Omental fat pad (tissue), 4 donors: ENCODE measurements at places on chromosomes 16 and 17.

DNA sequence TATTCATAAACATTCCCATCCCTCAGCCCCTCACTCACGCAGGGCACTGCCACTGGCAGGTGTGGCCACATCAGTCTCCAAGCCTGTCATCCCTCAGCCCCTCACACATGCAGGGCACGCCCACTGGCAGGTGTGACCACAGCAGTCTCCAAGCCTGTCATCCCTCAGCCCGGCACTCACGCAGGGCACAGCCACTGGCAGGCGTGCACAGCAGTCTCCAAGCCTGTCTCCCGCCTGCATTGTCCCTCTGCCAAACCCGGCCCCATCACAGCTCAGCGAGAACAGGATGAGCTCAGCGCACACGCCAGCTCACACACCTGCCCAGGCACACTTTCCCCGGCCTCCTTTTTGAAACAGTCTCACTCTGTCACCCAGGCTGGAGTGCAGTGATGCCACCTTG lies 11.4 kb upstream of the KREMEN2 start:
- no peak for DNase-seq

DNA sequence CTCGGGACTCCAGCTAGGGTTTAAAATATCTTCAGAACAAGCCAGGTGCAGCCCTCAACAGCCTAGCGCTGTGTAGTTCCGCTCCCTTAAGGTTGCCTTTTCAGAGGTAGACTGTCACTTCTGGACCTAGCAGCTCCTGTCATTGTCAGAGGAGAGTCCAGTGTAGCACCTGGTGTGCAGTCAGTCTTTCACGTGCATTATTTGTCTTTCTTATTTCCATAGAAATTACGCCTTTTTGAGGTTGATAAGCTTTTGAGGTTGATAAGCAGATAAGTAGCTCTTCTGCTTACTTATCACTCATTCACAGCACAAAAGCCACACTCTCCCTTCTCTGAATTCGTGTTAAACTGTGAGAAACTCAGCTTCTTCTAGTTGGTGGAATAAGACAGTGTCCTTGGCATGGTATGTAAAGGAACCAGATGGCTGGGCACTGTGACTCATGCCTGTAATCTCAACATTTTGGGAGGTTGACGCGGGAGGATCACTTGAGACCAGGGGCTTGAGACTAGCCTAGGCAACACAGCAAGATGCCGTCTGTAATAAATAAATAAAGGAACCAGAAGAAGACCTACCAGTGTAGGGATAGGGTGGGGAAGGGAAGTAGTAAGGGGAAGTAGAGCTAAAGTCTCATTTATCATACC lies 10.2 kb downstream of the EEF2K start:
- no peak for DNase-seq

GRCh38 chr17:76554131-76554530 lies 14.3 kb downstream of the PRCD start:
- no peak for DNase-seq

DNA sequence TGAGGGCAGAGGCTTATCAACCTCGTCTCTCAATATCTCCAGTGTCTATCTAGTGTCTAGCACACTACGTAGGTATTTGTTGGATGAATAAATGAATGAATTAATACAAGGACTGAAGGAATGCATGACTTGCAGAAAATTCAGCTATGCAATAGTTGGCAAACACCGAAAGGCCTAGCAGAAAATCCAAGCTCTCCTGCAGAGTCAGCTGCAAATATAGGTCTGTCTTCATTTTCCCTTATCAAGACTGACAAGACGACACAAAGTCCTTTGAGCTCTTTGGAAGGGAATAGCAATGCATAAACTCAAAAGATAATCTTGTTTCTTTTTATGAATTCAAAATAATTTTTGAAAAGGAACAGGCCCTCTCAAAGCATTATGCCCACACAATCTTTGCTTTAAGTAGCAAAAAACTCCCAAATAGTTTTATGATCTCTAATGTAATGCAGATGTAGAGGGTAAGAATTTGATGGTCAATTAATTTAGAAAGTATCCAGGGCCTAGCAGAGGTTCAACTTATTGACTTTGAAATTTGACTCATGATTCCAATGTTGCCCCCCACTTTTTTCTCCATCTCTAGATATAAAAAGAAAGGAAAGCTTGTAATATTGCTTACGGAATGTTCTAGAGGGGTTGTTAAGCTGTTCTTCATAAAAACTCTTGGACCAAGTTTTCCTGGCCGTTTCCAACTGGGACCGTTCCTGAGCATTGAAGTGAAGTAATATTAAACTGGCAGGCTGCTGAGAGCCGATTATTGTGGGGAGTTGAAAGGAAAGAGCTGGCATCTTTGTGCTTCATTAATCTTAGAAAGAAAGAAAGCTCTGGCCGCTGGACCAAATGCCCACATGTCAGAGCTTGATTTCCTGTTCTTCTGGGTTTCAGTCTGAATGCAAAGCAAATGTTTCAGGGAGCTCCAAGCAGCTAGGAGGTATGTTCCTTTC lies 227.3 kb downstream of the HS3ST3A1 start:
- DNase-seq, result no peak

GRCh38 chr17:13538841-13539411 lies 62.8 kb downstream of the HS3ST3A1 start:
- no peak for DNase-seq

DNA sequence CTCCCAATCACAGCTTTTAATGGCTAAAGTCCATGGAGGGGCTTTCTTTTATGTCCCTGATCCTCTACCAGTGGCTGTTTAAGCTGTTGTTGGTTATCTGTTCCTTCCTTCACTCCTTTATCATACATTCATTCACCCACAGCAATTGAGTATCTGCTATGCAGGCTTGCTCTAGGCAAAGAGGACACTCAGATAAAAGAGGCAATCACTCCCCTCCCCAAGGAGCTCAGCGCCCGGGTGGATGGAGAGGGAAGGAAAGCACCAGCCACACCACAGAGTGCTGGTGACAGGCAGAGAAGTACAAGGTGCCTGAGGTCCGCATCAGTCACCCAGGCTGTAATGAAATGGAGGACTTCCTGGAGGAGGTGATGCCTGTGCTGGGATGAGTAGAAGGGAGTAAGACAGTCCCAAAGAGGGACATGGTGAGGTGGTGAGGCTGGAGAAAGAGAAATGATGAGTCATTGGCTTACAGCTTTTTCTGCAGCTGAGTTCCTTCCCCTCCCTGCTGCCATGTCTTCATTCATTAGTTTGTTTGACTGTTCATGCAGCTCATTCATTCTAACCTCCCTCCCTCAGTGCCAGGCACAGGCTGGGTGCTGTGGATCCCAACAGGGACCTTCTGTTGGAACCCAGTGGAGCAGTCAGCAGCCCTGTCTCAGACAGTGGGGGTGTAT lies 12.8 kb upstream of the NGFR start:
- DNase-seq, result no peak

GRCh38 chr16:8949536-8950418 lies 13.9 kb downstream of the USP7 start:
- no peak for DNase-seq

DNA sequence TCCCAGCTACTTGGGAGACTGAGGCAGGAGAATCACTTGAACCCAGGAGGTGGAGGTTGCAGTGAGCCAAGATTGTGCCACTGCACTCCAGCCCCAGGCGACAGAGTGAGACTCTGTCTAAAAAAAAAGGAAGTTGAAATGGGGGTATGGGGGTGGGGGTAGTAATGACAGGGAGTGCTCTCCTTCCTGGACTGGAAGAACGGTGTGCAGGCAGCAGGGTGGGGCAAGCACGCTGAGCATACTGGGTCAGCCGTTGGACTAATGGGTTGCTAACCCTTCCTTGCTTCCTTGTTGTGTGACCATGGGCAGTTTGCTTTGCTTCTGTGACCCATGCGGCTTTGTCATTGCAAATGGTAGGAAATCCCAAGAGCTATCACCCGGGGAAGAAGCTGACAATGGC lies 16.5 kb downstream of the KATNIP start:
- no peak for DNase-seq

- DNase-seq, result no peak
These were observed 539 bp upstream of the KRTAP4-8 start for GRCh38 chr17:41098481-41098880.

- no peak for DNase-seq
These were observed 7.8 kb downstream of the NACA2 start for GRCh38 chr17:61583242-61583641.

DNA sequence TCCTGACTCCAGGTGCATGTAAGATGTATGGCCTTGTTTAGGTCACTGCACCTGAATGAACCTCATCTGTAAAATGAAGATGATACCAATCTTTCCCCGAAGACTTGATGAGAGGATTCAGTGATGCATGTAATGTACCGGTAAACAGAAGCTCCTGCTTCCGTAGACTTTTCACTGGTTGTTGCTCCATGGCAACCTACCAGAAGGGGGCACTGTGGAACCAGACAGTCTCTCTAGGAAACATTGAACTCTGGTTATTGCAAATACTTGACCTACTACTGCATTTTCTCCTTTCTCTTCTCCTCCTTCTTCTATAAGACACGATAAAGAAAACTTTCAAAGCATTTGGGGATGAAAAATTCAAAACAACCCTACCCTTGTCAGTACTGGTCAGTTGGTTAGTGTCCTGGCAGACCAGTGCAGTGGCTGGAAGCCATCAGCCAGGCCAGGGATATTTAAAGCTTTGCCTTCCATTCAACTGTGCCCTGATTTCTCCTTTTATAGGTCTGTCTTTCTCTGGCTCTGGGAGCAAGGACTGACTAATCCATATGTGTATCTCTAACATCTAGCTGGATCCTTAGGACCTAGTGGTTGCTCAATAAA lies 667.4 kb upstream of the SALL1 start:
- no peak for DNase-seq
